Foreskin keratinocyte (primary cell): ENCODE measurements at places on chromosomes 13 and 19. TPM values are rescaled to one million over a fixed set of nuclear protein-coding genes. Genes with fewer than 3 reads are reported as not detected.

Gene FBXO27
- total RNA-seq = 8.7 and 9.0 TPM in 2 replicates

Gene ZNF536
- not detected in 2 replicates for total RNA-seq

Gene ZNF91
- total RNA-seq = 9.8 and 10.3 TPM in 2 replicates

Gene CAPN12
- 0.78 and 1.4 TPM in 2 replicates for total RNA-seq

Gene KISS1R
- not detected in 2 replicates for total RNA-seq

Gene PCSK4
- total RNA-seq = 0.78 and 0.92 TPM in 2 replicates

Gene TRPM4
- 17.6 and 18.7 TPM in 2 replicates for total RNA-seq

Gene TLE6
- total RNA-seq = 0.35 and 0.61 TPM in 2 replicates

Gene CATSPERD
- not detected in 2 replicates for total RNA-seq

Gene CEACAM19
- total RNA-seq = 1.5 and 2.3 TPM in 2 replicates

Gene MAST1
- total RNA-seq = 0.10 and 0.21 TPM in 2 replicates

Gene FLT3LG
- total RNA-seq = 6.0 TPM in 2 replicates

Gene FCER2
- not detected in 2 replicates for total RNA-seq

Gene PLIN5
- not detected in 2 replicates for total RNA-seq

Gene UHRF1
- 75.9 and 89.2 TPM in 2 replicates for total RNA-seq

Gene RAB3A
- 0.68 and 0.85 TPM in 2 replicates for total RNA-seq

Gene RBM42
- total RNA-seq = 74.8 and 76.2 TPM in 2 replicates

Gene PLIN4
- total RNA-seq = 0.65 and 0.71 TPM in 2 replicates

Gene EFNB2
- total RNA-seq = 65.1 and 66.2 TPM in 2 replicates

Gene CEACAM4
- total RNA-seq = not detected in 2 replicates

Gene TGFB1
- total RNA-seq = 26.8 and 26.9 TPM in 2 replicates

Gene CEACAM7
- total RNA-seq = not detected in 2 replicates

Gene GSX1
- not detected in 2 replicates for total RNA-seq

Gene ZNF835
- not detected in 2 replicates for total RNA-seq

Gene ZNF134
- total RNA-seq = 13.2 and 14.9 TPM in 2 replicates

Gene CYP4F8
- not detected in 2 replicates for total RNA-seq

Gene KIR2DL1
- not detected in 2 replicates for total RNA-seq

Gene KLK15
- not detected in 2 replicates for total RNA-seq

Gene ICAM1
- total RNA-seq = 0.71 and 1.7 TPM in 2 replicates

Gene KIRREL2
- 0.04 TPM in 1 of 2 replicates, not detected in the other for total RNA-seq

Gene ZNF729
- total RNA-seq = not detected in 2 replicates

Gene KL
- not detected in 2 replicates for total RNA-seq

Gene METTL21C
- total RNA-seq = not detected in 2 replicates

Gene LILRA1
- total RNA-seq = not detected in 2 replicates
